Kidney (tissue), 22 donors: ENCODE measurements at places on chromosomes 11 and 22. TPM values are rescaled to one million over a fixed set of nuclear protein-coding genes. Genes with fewer than 3 reads are reported as not detected.
A peak's percentile ranks its signal among the peaks of the same experiment; 100 is the strongest.

- DNase-seq, result peak; percentile 40
- H3K27me3 ChIP-seq, result no peaks in the 10 kb centered on the region
- H3K36me3 ChIP-seq, result no peaks in the 10 kb centered on the region
- no peak overlapping the region for H3K27ac ChIP-seq
These were observed 100.7 kb upstream of the THY1 start for GRCh38 chr11:119523539-119524157.

GRCh38 chr11:12285811-12286222 is 91.6 kb upstream of the PARVA start:
- no peaks in the 10 kb centered on the region for H3K4me1 ChIP-seq
- no peak overlapping the region for H3K4me3 ChIP-seq
- no peak for DNase-seq
- no peak overlapping the region for H3K27ac ChIP-seq
- H3K36me3 ChIP-seq, result no peaks in the 10 kb centered on the region

DNA sequence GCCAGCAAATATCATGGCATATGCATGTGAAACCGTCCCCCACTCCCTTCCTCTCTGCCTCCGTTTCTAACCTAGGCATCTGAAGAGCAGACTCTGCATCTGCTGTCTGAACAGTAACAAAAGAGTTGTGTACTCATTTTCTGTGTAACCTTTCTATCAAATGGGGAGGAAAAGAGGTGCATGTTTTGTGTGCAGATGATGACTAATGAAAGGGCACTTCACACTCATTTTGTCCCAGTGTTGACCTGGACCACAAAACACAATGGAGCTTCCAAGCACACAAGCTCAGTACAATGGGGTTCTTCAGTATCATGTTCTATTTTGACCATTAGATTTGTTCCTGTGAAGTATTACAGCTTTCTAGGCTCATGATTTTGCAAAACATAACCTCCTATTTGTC is 13.0 kb downstream of the JHY start:
- H3K27ac ChIP-seq, result no peak overlapping the region
- peaks cover 19% of the 10 kb centered on the region for H3K4me1 ChIP-seq
- no peaks in the 10 kb centered on the region for H3K27me3 ChIP-seq
- no peaks in the 10 kb centered on the region for H3K36me3 ChIP-seq
- no peak overlapping the region for H3K4me3 ChIP-seq

- H3K4me1 ChIP-seq, result no peaks in the 10 kb centered on the region
- no peak overlapping the region for H3K27ac ChIP-seq
- no peak overlapping the region for H3K4me3 ChIP-seq
- DNase-seq, result no peak
- no peaks in the 10 kb centered on the region for H3K36me3 ChIP-seq
These were observed 26.0 kb downstream of the IL10RA start for GRCh38 chr11:118012083-118012669.

DNA sequence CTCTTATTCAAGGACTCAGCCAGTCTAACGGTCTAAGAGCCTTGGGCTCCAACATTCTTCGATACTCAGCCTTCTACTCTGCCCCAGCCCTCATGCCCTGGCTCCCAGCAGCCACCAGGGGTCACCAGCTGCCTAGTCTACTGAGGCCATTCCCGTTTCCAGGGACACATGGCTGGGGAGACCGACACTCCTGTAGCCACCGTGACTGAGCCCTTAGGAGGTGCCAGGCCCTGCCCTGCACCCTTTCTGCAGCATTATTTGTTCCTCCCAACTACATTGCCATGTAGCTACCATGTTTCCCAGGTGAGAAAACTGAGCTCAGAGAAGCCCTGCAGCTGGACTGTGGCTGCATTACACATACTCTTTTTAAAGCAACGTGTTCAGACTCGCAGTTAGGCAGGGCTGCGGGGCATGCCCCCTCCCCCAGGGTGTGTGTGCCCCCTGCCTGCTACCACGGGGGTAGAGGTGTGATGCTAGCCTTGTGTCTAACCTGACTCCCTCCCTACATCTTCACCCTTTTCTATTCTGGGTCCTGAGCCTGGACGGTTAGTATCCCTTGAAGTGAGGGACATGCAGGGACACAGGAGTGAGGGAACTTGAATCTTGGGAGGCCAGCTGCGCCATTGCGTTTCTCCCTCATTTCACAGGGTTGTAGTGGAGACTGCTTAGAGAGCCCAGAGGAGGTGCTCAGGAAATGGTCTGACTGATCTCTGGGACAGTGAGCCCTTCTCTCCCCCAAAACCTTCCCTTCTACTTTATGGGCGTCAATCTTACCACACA is 17.5 kb downstream of the ATG16L2 start:
- peak overlapping the region; percentile 26 for H3K27ac ChIP-seq
- peaks cover 17% of the 10 kb centered on the region for H3K4me1 ChIP-seq
- no peaks in the 10 kb centered on the region for H3K36me3 ChIP-seq
- H3K27me3 ChIP-seq, result no peaks in the 10 kb centered on the region
- no peak overlapping the region for H3K4me3 ChIP-seq

- DNase-seq, result peak; percentile 84
- peaks cover 3% of the 10 kb centered on the region for H3K4me1 ChIP-seq
- no peaks in the 10 kb centered on the region for H3K27me3 ChIP-seq
- peak overlapping the region; percentile 36 for H3K4me3 ChIP-seq
- no peaks in the 10 kb centered on the region for H3K36me3 ChIP-seq
These were observed 577 bp upstream of the DKK3 start for GRCh38 chr11:12008790-12009616.

GRCh38 chr11:94507485-94507884 is 4.8 kb upstream of the C11orf97 start:
- DNase-seq, result no peak
- no peaks in the 10 kb centered on the region for H3K27me3 ChIP-seq
- no peak overlapping the region for H3K27ac ChIP-seq
- H3K4me3 ChIP-seq, result no peak overlapping the region

DNA sequence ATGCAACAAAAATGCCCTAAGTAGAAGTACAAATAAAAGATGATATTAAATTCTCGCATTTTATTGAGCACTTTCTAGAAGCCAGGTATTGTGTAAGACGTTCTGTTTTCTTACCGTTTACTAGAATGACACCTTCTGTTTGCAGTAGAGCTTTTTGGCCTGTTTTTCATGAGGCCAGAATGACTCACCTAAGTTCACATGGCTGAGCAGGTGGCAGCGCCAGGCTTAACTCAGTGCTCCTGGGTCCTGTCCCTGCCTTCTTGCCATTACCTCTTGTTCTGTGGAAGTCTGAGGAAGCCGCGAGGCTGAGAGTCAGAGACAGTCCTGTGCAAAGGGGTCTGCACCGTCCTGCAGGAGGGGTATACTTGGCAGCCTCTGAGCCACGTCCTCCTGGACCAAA is 113.8 kb downstream of the ATXN10 start:
- no peak overlapping the region for H3K4me3 ChIP-seq
- peaks cover 8% of the 10 kb centered on the region for H3K4me1 ChIP-seq
- no peaks in the 10 kb centered on the region for H3K27me3 ChIP-seq
- DNase-seq, result no peak
- no peaks in the 10 kb centered on the region for H3K36me3 ChIP-seq

GRCh38 chr11:119157063-119157462 is 8.2 kb downstream of the ABCG4 start:
- H3K27ac ChIP-seq, result no peak overlapping the region
- no peaks in the 10 kb centered on the region for H3K27me3 ChIP-seq
- H3K36me3 ChIP-seq, result no peaks in the 10 kb centered on the region
- H3K4me1 ChIP-seq, result no peaks in the 10 kb centered on the region
- no peak for DNase-seq

The KCTD21 gene
- 7.9 TPM for total RNA-seq

The SLC6A5 gene
- not detected for total RNA-seq

The HARBI1 gene
- 4.0 TPM for total RNA-seq

The DSCAML1 gene
- 17.3 TPM for total RNA-seq
